NCI-H1417 treated with DMSO at 0.1 percent for 48 hours (cell line): ENCODE measurements at places on chromosomes 16 and 17.

- DNase-seq, result no peak
Measured at GRCh38 chr16:68387301-68387700, 61.0 kb downstream of the SMPD3 start.

DNA sequence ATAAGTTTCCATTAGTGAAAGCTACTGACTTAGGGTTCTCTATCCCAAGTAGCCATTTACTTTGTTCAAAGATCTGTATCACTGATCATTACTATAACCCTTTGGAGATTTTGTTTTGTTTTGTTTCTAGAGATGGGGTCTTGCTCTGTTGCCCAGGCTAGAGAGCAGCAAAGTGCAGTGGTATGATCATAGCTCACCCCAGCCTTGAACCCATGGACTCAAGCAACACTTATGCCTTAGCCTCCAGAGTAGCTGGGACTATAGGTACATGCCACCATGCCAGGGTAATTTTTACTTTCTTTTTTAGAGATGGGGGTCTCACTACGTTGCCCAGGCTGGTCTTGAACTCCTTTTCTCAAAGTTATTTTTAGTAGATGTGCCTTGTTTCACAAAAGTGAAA is 154.7 kb downstream of the KCNJ2 start:
- no peak for DNase-seq

GRCh38 chr16:89600956-89601355 is 12.5 kb upstream of the DPEP1 start:
- DNase-seq, result no peak

DNA sequence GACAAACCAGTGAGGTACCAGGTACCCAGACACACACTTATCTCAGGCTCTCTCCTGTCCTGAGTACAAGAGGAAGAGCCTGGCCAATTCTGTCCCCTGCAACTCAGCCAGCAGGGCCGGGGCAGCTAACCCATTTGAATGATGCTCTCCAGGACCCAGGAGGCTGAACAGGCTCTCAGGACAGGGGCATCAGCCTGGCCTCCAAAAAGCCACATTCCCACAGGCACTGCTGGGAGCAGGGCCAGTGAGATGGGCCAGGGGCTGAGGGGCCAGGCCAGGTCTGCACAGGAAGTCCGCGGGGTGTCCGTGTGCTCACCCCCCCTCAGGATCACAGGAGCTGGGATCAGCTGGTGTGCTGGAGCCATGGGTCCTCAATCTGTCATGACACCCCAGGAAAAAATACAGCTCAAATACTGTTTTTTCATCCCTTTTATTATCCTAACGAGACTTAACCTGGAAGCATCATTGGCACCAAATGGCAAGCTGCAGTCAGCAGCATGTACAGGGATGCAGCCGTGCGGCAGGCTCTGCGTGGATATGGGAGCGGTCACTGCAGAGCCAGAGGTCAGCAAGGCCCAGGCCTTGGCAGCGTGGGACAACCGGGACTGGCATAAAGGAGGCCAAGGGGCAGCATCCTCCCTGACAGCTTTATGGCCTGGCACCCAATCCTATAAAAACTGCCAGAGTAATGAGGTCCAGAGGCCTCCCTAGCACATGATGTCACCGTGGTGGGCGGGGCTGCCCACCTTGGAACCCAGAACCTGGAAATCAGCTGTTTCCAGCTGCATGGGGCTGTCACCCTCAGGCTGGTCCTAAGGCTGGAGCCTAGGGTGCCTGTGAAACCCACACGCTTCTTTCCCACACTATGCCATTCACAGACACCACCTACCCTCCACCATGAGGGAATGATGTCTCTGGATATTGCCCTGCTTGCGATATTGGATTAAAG is 276.7 kb downstream of the C16orf95 start:
- DNase-seq, result no peak

DNA sequence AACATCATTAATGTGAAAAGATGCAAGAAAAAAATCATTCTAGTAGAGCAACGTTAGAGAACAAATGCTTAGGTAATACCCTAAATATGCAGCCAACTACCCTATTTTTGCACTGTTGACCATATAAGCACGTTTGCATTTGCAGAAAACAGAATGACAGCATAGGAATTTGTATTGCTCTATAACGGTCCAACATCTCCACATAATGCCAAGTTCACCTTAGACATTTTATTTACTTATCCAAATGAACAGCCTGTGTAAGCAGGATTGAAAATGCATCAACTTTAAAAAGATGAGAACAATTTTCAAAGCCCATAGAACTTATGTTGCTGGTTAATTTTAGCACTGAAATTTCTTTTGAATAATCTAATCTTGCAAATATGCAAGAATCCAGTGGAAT is 19.1 kb upstream of the RSL1D1 start:
- DNase-seq, result no peak

DNA sequence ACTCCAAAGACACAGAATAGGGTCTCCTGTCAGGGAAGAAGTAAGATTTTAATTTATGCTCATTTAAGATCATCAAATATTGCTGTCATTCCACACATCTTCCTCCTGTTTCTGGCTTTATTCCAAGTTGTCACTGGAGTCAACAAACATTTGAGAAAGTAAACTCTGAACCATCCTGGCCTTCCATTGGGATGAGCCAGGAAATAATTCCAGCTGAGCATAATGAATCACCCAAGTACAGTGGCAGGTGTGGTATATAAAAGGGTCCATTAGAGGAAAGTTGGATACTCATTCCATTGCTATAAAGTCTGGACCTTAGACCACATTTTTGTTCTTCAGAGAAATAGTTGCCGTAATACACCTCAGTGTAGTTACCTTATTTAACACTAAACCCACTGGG is 246.1 kb downstream of the SLC39A11 start:
- no peak for DNase-seq

DNA sequence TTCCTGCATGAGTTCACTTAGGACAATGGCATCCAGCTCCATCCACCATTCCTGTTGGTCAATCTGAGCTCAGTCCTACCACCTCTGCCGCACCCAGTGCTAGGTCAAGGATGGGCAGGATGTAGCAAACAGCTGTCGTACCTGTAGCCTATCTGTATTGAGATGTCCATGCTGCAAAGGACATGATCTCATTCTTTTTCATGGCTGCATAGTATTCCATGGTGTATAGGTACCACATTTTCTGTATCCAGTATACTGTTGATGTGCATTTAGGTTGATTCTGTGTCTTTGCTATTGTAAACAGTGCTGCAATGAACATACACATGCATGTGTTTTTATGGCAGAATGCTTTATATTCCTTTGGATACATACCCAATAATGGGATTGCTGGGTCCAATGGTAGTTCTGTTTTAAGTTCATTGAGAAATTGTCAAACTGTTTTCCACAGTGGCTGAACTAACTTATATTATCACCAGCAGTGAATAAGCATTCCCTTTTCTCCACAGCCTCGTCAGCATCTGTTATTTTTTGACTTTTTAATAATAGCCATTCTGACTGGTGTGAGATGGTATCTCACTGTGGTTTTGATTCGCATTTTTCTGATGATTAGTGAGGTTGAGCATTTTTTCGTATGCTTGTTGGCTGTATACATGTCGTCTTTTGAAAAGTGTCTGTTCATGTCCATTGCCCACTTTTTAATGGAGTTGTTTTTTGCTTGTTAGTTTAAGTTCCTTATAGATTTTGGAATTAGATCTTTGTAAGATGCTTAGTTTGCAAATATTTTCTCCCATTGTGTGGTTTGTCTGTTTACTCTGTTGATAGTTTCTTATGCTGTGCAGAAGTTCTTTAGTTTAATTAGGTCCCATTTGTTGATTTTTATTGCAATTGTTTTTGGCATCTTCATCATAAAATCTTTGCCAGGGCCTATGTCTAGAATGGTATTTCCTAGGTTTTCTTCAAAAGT is 7.2 kb upstream of the MRTFB start:
- no peak for DNase-seq

- DNase-seq, result peak; percentile 92
Measured at GRCh38 chr16:84520725-84521496, 16.5 kb upstream of the MEAK7 start.

DNA sequence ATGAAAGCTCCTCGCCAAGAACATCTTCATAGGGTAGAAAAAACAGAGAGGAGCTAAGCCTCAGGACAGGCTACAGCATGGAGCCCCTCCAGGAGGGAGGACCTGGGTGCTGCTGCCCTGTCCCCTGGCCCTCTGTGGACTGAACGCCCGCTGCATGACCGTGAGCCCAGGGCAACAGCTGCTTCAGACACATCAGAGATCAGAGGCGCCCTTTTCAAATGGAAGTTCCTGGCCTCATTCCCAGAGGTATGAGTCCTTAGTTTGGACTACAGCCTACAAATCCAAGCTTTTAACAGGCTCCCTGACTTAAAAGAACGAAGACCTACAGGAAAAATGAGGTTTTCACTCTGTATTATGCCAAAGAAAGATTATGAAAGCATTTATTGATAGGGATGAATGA is 48.5 kb downstream of the ZNF18 start:
- no peak for DNase-seq

- no peak for DNase-seq
Measured at GRCh38 chr17:69834494-69834893, 240.5 kb upstream of the KCNJ16 start.

- no peak for DNase-seq
Measured at GRCh38 chr17:72474719-72475477, 354.1 kb downstream of the SOX9 start.

GRCh38 chr17:63544467-63545301 is 5.6 kb upstream of the DCAF7 start:
- DNase-seq, result no peak

DNA sequence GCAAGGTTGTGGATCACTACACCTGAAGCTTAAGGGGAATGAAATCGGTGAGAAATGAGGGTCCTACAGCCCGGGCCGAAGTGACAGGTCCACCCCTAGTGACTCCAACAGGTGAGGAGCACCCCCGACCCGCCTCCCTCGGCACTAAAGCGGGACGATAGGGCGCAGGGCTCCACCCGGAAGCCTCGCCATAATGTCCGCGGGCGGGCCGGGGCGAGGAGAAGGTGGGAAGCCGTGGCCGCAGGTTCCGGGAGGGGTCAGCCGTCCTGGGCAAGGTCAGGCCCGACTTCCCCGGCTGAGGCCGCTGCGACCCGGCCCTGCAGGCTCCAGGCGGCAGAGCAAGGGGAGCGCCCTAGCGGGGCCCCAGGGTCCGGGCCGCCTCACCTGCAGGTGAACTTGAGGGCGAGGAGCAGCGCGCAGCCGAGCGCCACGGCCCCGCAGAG is 543 bp downstream of the TXNDC11 start:
- no peak for DNase-seq

DNA sequence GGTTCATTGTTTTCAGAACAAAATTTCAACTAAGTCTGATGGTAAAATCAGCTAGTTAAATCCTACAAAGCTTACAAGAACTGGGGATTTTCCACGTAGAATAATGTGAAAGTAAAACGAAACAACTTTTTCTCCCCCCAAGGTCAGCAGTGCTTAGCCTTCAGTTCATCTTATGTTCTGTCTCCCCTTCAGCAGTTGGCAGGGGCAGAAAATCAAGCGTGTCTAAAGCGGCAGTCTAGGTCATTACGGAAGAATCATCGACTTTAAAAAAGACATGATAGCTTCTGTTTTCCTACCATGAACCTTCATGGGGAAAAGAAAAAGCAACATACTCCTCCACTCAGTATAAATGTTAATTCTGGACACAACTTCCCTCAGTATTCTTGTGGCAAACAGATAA is 50.7 kb downstream of the GNA13 start:
- no peak for DNase-seq

- no peak for DNase-seq
Measured at GRCh38 chr17:48294806-48295361, 135.1 kb downstream of the SKAP1 start.

DNA sequence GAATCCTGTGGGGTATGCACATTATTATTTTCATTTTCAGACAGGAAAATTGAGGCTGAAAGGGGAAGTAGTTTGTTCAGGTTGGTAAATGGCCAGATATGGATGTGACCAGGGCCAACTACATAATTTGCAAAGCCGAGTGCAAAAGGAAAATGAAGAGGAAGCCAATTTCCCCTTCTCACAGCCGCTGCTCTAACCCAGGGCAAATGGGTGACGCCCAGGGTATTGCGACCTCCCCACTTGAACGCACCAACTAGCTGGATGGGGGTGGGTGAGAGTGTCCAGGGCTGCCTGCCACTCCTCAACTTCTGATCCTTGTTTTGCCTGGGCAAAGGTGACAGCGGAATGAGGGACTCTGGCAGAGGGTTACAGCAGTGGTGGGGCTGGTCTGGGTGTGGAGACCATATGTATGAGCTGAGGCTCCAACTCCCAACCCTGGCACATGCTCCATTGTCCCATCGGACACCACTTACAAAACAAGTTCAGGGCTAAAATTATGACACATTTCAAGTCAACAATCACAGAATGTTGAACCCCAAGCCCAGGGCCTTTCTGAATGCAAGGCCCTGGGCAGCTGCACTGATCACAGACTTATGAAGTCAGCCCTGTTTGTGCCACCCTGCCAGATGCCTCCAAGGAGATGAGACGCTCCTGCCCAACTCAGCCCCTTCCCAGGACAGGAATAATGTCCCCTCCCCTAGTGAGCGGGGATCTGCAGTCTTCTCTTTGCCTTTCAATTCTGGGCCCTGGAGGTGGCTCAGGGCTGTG is 1.7 kb downstream of the ANKRD40CL start:
- no peak for DNase-seq

GRCh38 chr17:82342361-82343079 is 9.0 kb upstream of the SECTM1 start:
- no peak for DNase-seq

DNA sequence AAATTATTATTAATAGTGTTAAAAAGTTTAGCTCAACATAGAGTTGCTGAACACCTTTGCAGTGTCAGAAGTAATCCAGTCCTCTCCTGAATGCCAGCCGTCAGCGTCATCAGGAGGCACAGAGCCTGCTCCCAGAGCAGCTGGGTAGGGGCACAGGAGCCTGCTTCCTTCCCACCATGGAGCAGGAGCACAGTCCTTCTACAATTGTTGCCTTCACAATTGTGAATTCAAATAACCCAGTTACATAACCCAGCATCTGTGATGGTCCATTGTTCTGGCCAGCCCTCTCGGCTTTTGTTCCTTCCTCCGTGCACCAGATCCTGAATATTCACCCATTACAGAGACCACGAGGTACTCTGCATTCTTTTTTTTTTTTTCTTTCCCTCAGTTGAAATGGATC is 393.9 kb upstream of the MAF start:
- DNase-seq, result no peak

DNA sequence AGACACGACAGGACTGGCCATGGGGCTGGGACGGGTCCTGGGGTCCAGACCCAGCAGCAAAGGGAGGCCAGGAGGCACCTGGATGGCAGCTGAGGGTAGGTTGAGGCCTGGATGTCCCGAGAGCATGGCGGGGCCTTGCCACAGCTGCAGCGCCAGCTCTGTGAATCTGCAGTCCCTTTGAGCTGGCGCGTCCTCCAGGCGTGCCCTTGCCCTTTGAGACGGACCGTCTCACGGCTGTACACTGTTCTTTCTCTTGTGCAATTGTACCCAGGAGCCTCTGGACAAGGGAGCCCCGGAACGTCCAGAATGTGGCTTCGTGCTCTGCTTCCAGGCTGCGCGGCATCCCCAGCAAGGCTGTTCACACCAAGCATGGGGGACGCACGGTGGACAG is 69.5 kb upstream of the CIBAR2 start:
- no peak for DNase-seq

GRCh38 chr17:16938031-16938430 is 33.9 kb downstream of the TNFRSF13B start:
- no peak for DNase-seq

GRCh38 chr17:80055597-80055996 is 19.2 kb downstream of the CCDC40 start:
- DNase-seq, result no peak

GRCh38 chr16:88844419-88845036 is 12.2 kb downstream of the GALNS start:
- DNase-seq, result no peak

- no peak for DNase-seq
Measured at GRCh38 chr16:2611499-2611862, 70.8 kb upstream of the KCTD5 start.
